Naive thymus-derived CD4-positive, alpha-beta T cell (primary cell): ENCODE measurements at places on chromosomes 2 and 18.
A peak's percentile ranks its signal among the peaks of the same experiment; 100 is the strongest.

- DNase-seq, result no peak
These were observed 660.5 kb downstream of the LRRTM4 start for GRCh38 chr2:76861708-76862107.

DNA sequence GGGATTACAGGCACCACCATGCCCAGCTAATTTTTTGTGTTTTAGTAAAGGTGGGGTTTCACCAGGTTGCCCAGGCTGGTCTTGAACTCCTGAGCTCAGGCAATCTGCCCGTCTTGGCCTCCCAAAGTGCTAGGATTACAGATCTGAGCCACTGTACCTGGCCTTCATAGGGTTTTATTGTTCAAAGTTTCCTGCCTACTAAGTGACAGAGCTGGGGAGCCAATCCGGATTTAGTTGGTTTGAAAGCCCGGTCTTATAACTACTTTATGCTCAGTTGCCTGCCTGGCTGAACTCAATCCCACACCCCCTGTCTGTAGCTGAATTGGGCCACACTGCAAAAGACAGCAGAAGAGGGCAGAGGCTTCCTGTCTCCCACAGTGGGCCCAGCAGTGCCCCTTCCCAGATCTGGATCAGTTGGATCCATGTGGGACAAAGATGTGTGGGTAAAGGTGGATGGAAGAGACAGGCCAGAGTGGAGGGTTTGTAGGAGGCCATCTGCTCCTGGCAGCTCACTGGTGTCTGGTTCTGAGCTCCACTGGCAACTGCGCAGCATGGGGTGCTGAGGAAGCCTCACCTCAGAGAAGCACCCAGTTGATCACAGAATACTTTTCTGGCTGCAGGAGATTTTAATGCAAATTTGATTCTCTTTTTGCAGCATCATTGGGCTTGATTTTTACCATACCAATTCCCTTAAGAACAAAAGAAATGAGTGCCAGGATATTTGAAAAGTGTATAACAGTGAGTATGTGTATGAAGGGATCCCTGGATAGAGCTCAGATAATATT is 144.9 kb downstream of the DDX1 start:
- DNase-seq, result no peak

DNA sequence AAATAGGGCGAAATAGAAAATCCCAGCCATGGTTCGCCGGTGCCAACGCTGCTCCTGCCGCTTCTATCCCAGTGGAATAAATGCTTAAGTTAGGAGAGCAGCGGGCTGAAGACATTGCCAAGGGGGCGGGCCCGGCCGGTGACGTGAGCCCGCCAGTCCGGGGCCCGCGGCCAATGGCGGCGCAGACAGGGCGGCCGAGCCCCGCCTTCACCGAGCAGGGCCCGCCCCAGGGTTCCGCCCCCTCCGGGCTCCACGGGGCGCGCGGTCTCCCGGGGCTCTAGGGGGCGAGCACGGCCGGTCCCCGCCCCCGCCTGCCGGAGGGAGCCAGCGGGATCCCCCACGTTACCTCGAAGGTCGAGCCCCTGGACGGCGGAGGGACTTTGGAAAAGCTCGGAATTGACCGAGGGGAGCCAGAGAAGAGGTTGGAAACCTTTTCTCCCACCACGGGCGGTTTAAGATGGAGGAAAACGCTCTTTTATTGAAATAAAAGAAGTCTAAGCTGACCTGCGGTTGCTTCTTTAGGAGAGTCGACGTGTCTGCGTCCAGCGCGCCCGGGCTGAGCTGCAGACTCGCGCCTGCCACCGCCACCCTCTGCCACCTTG is at the start of gene EPHA4:
Gene EPHA4 (minus strand): TSS at position 86 of the 602 bp plus-strand sequence. CDS start 56 bp downstream, at position 30.
- DNase-seq, result peak; percentile 86

- DNase-seq, result no peak
These were observed 73.1 kb downstream of the MAPRE2 start for GRCh38 chr18:35114305-35114704.

DNA sequence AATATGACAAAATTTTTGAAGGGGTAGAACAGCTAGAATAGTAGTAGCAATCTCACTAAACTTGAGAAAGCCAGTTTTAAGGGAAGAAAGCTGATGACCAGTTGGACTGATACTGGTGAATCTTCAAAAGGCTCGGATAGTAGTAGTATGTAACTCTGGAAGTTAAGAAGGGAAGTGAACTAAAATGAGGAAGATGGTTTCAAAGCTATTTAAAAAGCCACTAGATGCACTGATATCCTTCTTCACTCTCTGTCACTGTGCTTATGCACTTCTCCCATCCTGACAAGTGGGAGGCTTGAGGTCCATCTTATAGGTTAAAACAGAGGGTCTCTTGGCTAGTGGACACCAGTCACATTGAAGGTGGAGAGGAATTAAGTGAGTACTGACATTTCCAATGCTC is 141.1 kb downstream of the NCOA1 start:
- DNase-seq, result no peak

DNA sequence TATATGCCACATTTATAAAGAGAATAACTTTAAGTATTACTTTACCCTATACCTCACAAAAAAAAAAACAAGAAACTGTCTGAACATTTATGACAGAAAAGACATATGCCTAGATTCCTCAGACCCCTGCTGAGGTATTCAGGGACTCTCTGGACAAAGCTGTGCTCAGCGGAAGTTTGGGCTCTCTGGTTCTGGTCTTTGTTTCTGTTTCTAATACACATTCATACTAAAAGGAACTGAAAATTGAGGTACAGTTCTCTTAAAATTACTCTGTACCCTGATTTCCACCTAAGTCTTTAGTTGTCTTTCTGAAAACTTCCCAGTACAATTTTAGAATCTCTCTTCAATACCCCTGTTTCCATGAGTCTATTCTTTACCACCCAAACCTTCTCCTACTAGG is 160.3 kb downstream of the IKZF2 start:
- no peak for DNase-seq

DNA sequence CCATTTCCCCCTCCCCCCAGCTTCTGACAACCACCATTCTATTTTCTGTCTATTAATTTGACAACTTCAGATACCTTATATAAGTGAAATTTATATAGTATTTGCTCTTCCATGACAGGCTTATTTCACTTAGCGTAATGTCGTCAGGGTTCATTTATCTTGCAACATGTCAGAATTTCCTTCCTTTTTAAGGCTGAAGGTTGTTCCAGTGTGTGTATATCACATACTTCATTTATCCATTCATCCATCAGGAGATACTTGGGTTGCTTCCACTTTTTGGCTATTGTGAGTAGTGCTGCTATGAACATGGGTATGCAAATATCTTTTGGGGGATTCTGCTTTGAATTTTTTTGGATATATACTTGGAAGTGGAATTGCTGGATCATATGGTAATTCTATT is 7.4 kb downstream of the BCL2L11 start:
- no peak for DNase-seq

DNA sequence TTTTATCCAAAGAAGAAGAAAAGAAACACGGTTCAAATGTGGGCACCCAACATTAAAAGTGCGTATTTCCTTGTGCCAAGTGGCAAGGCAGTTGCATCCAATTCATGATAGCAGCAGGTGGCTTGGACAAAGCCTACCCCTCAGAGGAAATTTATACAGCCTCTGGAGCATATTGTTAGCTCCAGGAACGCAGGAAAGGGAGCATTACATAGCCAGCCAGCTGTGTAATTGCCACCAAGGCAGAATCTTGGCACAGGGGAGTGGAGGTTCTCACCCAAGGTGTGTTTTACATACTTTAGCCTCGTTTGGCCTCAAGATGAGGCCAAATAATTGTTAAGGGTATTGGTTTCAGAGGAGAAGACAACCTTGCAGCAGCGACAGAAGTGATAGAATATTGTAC is 526.9 kb downstream of the TMEM182 start:
- no peak for DNase-seq

GRCh38 chr2:151078889-151079288 is 182.8 kb downstream of the RBM43 start:
- DNase-seq, result no peak
